ENCODE measurements at places on chromosomes 2 and 18.

DNA sequence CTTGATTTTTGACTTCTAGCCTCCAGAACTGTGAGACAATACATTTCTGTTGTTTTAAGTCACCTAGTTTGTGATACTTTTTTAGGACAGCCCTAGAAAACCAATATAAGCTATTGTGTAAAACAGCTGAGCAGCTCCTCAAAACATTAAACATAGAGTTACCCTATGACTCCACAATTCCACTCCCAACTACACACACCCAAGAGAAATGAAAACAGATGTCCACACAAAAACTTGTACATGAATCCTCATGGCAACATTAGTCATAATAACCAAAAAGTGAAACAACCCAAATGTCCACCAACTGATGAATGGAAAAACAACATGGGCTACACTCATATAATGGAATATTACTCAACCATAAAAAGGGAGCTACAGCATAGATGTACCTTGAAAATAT is 32.6 kb downstream of the TNS1 start:
- DNase-seq, result no peak

GRCh38 chr2:11133238-11133935 is 21.9 kb upstream of the SLC66A3 start:
- no peak for DNase-seq

DNA sequence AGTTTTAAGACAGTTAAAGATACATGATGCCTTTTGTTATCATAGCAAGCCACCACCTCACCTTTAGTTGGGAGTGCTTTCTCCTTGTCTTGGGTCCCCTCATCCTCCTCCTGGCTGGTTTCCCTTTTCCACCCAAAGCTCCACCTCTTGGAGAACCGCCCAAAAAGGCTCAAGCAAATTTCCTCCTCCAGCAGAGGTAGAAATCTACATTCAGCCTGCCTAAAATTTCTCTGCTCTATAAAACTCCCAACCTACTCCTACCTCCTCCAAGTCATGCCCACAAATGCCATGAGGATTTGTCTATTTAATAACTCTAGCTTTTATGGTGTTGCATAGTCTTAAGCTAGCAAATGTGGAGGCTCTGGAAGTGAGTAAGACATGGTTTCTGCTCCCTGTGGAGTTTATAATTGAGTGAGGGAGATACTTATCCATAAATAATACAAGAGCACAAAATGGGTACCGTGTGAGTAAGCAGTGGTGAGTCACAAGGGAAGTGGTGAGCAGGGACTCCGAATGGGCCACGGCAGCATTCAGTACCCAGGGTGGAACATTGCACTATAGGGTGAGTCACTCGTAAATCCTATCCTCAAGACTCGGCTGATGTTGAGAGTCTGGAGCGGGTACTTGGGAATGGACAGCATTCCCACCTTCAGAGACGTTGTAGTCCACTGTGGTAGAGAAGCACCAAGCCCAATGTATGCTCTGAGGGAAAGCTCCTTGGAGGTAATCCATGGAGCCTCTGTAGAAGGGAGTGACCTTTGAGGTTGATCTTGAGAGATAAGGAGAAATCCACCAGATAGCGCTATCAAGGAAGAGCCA is 146.3 kb downstream of the RTN4 start:
- no peak for DNase-seq

- DNase-seq, result no peak
Observed at GRCh38 chr2:204069804-204070203, 133.2 kb downstream of the ICOS start.

DNA sequence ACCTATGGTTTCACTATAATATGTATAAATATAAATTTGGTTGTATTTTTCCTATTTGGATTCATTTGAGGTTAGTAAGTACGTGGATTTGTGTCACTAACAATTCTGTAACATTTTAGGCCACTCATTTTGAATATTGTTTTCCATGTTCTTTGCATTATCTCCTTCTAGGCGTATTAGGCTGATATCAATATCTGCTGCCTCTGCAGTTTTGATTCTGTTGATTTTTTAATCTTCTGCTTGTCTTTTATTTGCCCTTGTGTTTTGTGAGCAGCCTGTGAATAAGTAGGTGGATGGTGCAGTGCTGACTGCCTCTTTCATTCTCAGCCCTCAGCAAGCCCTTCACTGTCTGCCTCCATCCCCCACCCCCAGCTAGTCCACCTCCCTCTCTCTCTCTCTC is 165.7 kb upstream of the BCL2L11 start:
- no peak for DNase-seq

- no peak for DNase-seq
Observed at GRCh38 chr2:177193240-177193639, 19.4 kb upstream of the HNRNPA3 start.

GRCh38 chr2:242022550-242023290 is 153.2 kb downstream of the RTP5 start:
- DNase-seq, result no peak

- DNase-seq, result no peak
Observed at GRCh38 chr2:18741191-18741590, 151.8 kb upstream of the NT5C1B start.

DNA sequence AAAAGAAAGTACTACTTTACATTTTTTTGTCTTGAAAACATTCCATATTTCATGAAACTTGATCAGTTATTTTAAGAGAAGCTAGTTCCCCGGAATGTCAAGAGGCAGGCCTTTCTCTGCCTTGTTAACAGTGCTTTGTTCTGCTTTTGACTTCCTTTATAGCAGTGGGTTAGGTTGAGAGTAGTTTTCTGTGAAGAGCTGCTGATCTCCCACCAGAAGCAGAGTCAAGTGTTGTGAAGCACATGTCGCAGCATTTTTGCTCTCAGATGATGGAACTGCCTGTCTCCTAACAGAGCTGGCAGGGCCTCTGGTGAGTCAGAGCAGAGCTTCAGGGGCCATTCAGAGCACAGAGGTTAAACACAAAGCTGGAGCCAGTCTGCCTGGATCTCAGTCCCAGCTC is 871.8 kb downstream of the SLC4A3 start:
- DNase-seq, result no peak

DNA sequence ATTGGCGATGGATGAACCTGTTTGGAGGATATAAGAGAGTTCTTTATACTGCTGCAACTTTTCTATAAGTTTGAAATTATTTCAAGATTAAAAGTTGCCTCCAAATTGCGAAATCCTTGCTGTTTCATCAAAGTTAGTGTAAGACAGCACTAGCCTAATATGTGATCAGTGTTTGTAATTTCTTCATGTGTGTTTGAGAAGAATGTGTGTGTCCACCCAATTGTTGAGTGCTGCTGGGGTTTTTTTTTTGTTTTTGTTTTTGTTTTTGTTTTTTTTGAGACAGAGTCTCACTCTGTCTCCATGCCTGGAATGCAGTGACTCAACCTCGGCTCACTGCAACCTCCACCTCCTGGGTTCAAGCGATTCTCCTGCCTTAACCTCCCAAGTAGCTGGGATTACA is 33.4 kb downstream of the CDK15 start:
- DNase-seq, result no peak
